Aorta (tissue), 5 donors: ENCODE measurements at places on chromosomes 12 and 14. TPM values are rescaled to one million over a fixed set of nuclear protein-coding genes. Genes with fewer than 3 reads are reported as not detected.
A peak's percentile ranks its signal among the peaks of the same experiment; 100 is the strongest.

The CBLN3 gene
- total RNA-seq = 10.2 TPM

The PPM1H gene
- total RNA-seq = 9.3 TPM

The RNASE4 gene
- total RNA-seq = 71.8 TPM

DNA sequence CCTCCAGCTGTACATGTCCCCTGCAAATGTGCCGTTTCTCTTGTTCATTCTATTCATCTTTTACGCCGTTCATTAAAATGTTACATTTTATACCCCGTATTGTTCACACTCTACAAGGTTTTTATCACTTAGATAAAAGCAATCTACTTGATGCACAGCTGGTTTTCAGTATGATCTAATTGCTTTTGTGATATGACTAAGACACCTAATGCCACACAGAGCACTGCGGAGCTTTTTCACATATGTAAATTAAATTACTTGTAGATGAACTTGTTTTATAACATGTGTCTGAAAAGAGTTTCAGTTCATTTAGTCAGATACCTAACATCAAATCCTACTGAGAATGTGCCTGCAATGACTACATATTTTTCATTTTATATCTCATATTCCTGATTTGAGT is 40.9 kb upstream of the RERGL start:
- no peak for DNase-seq
- H3K4me1 ChIP-seq = no peaks in the 10 kb centered on the region
- H3K4me3 ChIP-seq = no peak overlapping the region
- no peak overlapping the region for H3K27ac ChIP-seq
- H3K36me3 ChIP-seq = no peaks in the 10 kb centered on the region
- no peaks in the 10 kb centered on the region for H3K27me3 ChIP-seq

DNA sequence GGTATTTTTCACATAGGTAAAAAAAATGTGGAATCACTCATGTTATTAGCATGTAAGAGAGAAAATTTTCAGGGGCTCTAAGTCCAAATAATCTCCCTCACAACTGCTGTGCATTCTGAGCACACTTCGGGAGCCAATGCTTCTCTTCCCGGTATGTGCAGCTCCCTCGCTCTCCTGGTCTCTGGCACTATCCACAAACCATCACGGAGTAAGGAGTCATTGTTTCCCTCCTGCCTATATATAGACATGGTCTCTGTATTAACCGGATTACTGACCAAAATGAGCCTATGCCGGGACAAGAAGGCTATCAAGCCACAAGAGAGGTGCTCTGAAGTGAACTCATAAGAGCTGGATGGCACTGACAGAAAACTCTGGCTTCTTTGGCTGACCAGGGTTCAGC is 13.4 kb downstream of the HECTD4 start:
- H3K4me3 ChIP-seq = no peak overlapping the region
- H3K36me3 ChIP-seq = no peaks in the 10 kb centered on the region
- no peaks in the 10 kb centered on the region for H3K4me1 ChIP-seq
- no peak overlapping the region for H3K27ac ChIP-seq
- no peak for DNase-seq

GRCh38 chr12:110599334-110599733 is 14.6 kb upstream of the TCTN1 start:
- no peak for DNase-seq
- H3K4me1 ChIP-seq = no peaks in the 10 kb centered on the region
- H3K27me3 ChIP-seq = no peaks in the 10 kb centered on the region

DNA sequence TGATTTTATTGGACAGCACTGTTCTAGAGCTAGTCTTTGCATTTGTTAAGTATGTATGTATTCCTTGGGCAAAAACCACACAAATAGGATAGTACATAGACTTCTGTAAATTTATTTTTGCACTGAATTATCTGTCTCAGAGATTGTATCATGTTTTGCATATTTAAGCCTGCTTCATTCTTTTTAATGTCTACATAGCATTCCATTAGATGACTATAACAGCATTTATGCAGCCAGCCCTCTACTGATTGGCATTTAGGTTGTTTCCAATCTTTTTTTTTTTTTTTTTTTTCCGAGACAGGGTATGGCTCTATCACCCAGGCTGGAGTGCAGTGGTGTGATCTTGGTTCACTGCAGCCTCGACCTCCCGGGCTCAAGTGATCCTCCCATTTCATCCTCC is 34.5 kb downstream of the SYNDIG1L start:
- DNase-seq = no peak
- no peak overlapping the region for H3K4me3 ChIP-seq
- no peak overlapping the region for H3K27ac ChIP-seq
- H3K4me1 ChIP-seq = no peaks in the 10 kb centered on the region

DNA sequence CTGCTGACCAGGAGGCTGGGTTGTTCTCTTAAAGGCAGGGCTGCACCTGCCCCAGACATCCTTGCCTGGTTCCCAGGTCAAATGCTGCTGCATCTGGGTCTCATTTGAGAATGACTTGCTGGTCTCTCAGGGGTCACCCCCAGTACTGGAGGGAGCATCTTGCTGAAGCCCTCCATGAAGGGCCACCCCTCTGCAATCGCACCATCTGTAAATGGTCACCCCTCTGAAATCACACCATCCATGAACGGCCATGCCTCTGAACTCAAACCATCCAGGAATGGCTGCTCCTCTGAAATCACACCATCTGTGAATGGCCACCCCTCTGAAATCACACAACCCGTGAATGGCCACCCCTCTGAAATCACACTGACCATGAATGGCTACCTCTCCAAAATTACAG is 7.3 kb upstream of the SERPINA6 start:
- no peaks in the 10 kb centered on the region for H3K4me1 ChIP-seq
- no peaks in the 10 kb centered on the region for H3K36me3 ChIP-seq
- no peak overlapping the region for H3K4me3 ChIP-seq
- no peak for DNase-seq
- H3K27me3 ChIP-seq = no peaks in the 10 kb centered on the region

DNA sequence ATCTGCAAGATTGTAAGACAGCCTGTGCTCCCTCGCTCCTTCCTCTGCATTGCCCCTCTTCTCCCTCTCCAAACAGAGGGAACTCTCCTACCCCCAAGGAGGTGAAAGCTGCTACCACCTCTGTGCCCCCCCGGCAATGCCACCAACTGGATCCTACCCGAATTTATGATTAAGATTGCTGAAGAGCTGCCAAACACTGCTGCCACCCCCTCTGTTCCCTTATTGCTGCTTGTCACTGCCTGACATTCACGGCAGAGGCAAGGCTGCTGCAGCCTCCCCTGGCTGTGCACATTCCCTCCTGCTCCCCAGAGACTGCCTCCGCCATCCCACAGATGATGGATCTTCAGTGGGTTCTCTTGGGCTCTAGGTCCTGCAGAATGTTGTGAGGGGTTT is 37.4 kb downstream of the DAD1 start:
- no peaks in the 10 kb centered on the region for H3K27me3 ChIP-seq
- H3K36me3 ChIP-seq = no peaks in the 10 kb centered on the region
- H3K4me1 ChIP-seq = no peaks in the 10 kb centered on the region
- no peak overlapping the region for H3K4me3 ChIP-seq

- no peak overlapping the region for H3K4me3 ChIP-seq
- H3K27me3 ChIP-seq = no peaks in the 10 kb centered on the region
- H3K4me1 ChIP-seq = peaks cover 8% of the 10 kb centered on the region
- H3K36me3 ChIP-seq = peaks cover 6% of the 10 kb centered on the region
- DNase-seq = no peak
Observed at GRCh38 chr12:6233121-6233971, 33.1 kb downstream of the CD9 start.

GRCh38 chr12:83866477-83866876 is 1046.1 kb downstream of the SLC6A15 start:
- no peak overlapping the region for H3K27ac ChIP-seq
- no peaks in the 10 kb centered on the region for H3K36me3 ChIP-seq
- H3K4me1 ChIP-seq = no peaks in the 10 kb centered on the region
- no peaks in the 10 kb centered on the region for H3K27me3 ChIP-seq

- no peak for DNase-seq
- H3K4me3 ChIP-seq = peak overlapping the region; percentile 64
- H3K36me3 ChIP-seq = no peaks in the 10 kb centered on the region
Observed at GRCh38 chr14:102554821-102555819, 37.3 kb upstream of the RCOR1 start.

GRCh38 chr12:113860950-113861349 is 105.2 kb downstream of the RBM19 start:
- H3K36me3 ChIP-seq = peaks cover 3% of the 10 kb centered on the region
- no peak overlapping the region for H3K4me3 ChIP-seq
- DNase-seq = no peak
- H3K27ac ChIP-seq = no peak overlapping the region
- H3K4me1 ChIP-seq = no peaks in the 10 kb centered on the region

DNA sequence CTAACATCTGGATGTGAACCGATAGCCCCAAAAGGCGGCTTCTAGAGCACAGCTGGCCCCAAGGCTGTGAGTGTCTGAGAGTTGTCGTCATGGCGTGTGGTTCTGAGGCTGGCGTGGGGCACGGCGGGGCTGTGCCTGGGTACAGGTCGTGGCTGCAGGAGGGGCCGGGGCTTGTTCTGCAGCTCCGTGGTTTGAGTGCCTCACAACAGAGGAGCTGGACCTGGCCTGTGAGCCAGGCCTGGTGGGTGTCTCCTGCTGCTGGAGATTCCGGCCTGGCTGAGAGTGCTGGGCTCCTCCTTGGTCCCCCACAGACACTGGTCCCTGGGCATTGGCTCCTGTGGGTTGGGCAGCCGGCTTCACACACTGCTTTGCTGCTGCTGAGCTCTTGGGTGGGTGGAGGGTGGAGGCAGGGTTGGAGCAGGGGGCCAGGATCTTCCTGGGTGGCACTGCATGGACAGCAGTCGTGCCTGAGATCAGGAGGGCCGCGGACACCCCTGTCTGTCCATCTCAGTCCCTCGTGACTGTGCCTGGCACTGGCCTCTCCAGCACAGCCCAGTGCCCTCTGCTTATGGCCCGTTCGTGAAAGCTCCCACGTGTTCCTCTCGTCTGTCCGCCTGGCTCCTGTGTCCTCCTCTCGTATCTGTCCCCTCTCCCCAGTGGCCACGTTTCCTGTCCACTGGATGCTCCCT is 31.8 kb upstream of the TEX22 start:
- no peak overlapping the region for H3K4me3 ChIP-seq
- no peaks in the 10 kb centered on the region for H3K4me1 ChIP-seq
- H3K27me3 ChIP-seq = no peaks in the 10 kb centered on the region
- H3K36me3 ChIP-seq = no peaks in the 10 kb centered on the region
- H3K27ac ChIP-seq = no peak overlapping the region

DNA sequence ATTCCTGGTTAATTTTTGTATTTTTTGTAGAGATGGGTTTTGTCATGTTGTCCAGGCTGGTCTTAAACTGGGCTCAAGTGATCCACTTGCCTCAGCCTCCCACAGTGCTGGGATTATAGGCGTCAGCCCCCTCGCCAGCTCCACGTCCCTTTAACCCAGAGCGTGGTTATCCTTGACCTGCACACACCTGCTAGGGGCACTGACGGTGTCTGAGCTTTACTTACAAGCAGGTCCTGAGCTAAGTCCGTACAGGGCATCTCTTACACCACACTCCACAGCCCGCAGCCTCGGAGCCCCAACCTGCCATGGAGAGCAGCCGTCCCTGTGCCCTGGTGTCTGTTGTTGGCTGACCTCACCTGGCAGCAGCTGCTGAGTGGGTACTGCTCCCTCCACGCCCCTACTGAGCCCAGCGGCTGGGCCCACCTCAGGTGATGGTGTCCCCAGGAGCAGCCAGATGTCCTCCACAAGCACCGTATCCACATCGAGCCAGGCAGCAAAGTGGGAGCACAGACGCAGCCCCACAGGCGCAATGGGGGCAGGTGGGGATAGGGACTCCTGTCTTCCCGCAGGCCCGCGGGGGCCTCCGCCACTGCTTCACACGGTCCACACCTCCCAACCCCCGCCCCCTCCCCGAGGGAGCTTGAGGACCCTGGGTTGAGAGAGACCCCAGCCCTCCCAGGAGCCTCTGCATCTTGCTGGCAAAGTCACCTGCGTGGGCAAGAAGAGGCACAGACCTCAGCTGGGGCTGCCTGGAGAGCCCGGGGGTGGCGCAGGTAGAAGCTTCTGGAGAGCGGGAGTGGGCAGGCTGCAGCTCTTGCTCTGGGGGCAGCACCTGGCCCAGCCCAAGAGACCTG is 325.4 kb upstream of the SFSWAP start:
- no peaks in the 10 kb centered on the region for H3K36me3 ChIP-seq
- no peak for DNase-seq
- H3K27me3 ChIP-seq = no peaks in the 10 kb centered on the region
- H3K4me3 ChIP-seq = no peak overlapping the region

DNA sequence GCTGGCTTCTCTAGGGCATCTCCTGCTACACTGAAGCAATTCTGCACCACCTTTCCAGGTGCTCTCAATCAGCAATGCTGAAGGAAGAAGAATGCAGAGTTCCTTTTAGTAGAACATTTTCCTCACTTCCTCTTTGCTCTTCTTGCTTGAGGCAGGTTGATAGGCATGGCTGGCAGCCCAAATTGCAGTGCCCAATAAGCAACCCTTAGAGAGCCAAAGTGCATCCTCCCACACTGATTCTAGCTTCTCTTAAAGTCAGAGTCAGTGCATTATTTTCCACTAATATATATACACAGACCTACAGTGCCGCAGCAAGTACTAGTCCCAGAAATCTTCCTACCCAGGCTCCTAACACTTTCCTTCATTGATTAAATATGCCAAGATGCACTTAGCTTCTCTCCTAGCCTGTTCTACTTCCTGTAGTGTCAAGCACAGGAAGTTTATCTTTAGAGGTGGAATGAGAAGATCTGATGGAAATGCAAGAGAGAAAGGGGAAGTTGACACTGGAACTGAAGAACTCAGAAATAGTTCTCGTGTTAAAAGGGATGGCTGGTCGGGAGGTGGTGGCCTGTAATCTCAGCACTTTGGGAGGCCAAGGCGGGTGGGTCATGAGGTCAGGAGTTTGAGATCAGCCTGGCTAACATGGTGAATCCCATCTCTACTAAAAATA is 132.7 kb downstream of the SSPN start:
- DNase-seq = no peak
- H3K27ac ChIP-seq = no peak overlapping the region
- no peak overlapping the region for H3K4me3 ChIP-seq
- no peaks in the 10 kb centered on the region for H3K4me1 ChIP-seq
- H3K36me3 ChIP-seq = no peaks in the 10 kb centered on the region
